ENCODE measurements at places on chromosomes 12 and 14.

GRCh38 chr12:6935371-6936193, 7.8 kb downstream of the ATN1 start:
- no peak for DNase-seq

DNA sequence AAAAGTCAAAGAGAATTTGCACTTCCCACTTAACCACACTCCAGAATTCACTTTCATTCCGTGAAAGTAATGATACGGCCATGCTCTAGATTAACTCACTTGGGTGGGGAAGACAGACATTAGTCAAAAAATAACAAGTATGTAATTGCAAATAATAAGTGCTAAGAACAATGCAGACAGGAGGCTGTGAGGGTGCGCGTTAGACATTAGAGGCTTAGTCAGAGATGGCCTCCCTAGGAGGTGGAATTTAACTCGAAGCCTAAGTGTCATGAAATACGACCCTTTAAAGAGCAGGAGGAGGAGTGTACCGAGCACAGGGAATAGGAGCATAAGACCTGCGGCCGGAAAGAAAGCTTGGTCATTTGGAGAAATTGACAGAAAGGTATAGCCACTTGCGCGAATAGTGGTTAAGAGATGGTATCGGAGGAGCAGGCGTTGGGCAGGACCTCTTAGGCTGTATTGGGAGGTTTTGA, 628 bp downstream of the SNRPF start:
- no peak for DNase-seq

- no peak for DNase-seq
These were observed 53.8 kb downstream of the SETD3 start for GRCh38 chr14:99426813-99427346.

DNA sequence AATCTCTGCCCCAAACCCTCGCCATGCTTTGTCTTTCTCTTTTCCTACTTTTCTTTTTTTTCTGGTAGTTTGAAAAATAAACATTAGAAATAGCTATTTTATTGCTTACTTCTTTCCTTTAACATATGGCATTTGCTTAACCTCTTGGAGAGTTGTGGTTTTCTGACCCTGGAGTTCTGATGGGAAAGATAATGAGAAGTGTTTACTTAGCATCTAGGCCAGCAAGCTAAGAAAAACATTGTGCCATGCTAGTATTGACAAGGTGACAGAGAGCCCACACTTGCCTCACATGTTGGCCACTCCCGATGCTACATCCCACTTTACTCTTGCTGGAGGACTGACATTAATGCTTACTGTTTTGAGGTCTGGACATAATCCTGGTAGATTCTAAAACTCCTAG, 886.2 kb downstream of the DIO2 start:
- no peak for DNase-seq

DNA sequence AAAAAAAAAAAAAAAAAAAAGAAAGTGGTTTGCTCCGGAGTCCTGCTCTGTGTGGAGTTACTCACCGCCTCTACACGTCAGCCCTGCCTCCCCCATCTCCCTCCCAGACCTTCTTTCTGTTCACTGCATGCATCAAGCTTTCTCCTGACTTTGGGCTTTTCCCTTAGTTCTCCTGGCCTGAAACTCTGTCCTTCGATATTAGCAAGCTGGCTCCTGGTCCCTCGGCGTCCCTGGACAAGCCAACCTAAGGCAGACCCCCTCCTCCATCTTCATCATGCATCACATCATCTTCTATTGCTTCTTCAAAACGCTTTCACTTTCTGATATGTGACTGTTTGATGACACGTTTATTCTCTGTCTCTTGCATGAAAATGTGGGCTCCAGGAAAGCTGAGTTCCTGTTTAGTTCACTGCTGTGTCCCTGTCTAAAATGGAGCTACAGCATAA, 40.6 kb downstream of the SLC15A4 start:
- no peak for DNase-seq

- DNase-seq: no peak
These were observed 4.2 kb downstream of the NPC2 start for GRCh38 chr14:74488786-74489397.

Measured in NCI-H446 treated with DMSO at 0.1 percent for 48 hours (cell line).